ENCODE measurements at places on chromosomes 16 and 17.

GRCh38 chr16:50596762-50597450 is 48.7 kb downstream of the NKD1 start:
- no peak for DNase-seq

DNA sequence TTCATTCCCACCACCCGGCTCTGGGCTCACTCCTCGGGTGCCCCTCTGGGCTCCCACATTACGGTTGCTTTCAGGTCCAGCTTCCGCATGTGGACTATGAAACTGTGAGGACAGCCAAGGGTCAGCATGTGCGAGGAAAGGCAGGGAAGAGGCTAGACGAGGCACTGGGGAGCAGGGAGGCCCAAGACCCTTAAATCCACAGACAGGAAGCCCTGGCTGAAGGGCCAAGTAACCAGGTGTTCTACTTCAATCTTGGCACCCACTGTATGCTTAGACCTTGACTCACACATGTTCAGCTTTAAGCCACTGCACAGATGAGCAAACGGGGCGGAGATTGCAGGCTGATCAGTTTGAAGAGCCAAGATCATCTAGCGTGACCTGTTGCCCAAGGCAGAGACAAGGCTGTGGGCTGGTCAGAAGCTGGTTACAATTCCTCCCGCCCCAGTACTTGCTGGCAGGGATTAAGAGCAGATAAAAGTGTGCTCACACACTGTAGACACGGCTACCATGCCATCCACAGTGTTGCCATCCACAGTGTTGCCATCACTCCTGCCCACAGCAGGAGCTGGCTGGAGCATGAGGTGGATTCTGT is at the start of gene CES4A:
Gene CES4A (plus strand): TSS at position 393 of the 592 bp plus-strand sequence. CDS start 184 bp downstream, at position 577.
- DNase-seq, result no peak

DNA sequence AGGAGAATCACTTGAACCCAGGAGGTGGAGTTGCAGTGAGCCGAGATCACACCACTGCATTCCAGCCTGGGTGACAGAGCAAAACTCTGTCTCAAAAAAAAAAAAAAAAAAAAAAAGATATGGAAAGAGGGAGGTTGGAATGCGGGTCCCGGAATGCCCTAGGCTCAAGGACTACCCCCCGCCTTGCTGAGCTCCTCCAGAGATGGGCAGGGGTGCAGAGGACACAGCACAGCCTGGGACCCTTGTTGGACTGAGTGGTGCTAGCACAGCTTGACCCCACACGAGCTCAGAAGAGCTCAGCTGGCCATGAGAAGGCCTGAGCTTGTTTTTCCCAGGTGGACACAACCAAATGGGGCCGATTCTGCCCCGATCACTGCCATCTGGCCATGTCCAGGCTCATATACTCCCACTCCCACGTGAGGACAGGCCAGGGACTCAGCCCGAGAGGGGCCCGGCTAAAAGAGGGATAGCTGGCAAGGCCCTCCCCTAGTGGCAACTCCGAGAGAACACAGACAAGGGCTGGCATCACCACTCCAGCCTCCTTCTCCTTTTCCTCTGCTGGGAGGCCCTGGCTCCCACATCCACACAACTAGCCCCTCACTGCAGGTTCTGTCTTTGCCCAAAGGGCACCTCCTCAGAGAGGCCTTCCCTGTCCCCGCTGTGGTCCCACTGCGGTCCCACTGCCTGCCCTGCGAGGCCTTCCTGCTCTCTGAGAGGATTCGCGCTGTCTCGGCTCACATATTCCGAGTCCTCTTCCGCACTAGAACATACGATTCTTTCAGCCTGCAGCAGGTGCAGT is 11.0 kb downstream of the SGCA start:
- no peak for DNase-seq

- peak; percentile 89 for DNase-seq
These were observed 13.2 kb downstream of the CHCT1 start for GRCh38 chr17:60435244-60436167.

GRCh38 chr16:77585379-77586251 is 136.7 kb upstream of the NUDT7 start:
- no peak for DNase-seq

DNA sequence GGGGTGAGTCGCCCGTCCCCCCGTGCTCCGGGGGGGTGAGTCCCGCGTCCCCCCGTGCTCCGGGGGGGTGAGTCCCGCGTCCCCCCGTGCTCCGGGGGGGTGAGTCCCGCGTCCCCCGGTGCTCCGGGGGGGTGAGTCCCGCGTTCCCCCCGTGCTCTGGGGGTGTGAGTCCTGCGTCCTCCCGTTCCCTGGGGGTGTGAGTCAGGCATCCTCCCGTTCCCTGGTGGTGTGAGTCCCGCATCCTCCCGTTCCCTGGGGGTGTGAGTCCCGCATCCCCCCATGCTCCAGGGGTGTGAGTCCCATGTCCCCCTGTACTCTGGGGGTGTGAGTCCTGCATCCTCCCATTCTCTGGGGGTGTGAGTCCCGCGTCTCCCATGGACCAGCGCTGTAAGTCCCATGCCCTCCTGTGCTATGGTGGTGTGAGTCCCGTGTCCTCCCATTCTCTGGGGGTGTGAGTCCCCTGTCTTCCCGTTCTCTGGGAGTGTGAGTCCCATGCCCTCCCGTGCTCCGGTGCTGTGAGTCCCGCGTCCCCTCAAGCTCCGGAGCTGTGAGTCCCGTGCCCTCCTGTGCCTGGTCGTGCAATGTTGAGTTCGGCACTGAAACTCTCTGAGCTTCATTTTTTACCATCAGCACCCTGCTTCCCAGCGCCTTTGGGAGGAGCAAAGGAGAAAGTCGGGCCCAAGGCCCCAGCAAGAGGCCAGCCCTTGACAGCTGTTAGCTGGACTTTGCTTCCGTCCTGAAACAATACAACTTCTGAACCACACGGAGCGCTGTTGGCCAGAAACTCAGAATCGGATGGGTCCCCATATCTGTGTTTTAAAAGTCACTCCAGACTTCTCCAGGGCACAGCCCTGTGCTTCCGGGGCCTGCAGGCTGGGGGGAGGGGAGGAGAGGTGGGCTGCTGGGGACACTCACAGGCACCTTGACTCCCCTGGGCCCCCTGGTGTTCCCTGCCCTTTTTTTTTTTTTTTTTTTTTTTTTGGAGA is 11.5 kb upstream of the ZC3H18 start:
- peak; percentile 53 for DNase-seq
